ENCODE measurements at places on chromosomes 3 and 15. TPM values are rescaled to one million over a fixed set of nuclear protein-coding genes. Genes with fewer than 3 reads are reported as not detected.

DNA sequence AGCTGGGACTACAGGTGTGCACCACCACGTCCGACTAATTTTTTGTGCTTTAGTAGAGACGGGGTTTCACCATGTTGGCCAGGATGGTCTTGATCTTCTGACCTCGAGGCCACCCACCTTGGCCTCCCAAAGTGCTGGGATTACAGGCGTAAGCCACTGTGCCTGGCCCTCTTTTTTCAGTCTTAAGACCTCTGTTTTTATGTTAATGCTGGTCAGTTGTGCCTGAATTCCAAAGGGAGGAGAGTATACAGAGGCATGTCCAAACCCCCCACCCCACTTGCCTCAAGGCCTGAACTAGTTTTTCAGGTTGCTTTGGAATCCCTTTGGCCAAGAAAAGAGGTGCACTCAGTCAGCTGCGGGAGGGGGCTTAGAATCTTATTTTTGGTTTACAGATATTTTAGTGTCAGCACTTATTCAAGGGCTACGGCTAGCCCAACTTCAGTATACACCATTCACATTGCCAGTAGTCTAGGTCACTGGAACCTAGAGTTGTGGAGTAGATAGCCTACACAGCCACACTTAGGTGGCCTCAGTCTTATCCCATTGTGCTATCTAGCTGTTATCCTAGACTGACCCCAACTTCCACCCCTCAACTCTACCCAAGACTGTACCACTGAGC, 128.0 kb upstream of the TPM1 start:
- DNase-seq = no peak

DNA sequence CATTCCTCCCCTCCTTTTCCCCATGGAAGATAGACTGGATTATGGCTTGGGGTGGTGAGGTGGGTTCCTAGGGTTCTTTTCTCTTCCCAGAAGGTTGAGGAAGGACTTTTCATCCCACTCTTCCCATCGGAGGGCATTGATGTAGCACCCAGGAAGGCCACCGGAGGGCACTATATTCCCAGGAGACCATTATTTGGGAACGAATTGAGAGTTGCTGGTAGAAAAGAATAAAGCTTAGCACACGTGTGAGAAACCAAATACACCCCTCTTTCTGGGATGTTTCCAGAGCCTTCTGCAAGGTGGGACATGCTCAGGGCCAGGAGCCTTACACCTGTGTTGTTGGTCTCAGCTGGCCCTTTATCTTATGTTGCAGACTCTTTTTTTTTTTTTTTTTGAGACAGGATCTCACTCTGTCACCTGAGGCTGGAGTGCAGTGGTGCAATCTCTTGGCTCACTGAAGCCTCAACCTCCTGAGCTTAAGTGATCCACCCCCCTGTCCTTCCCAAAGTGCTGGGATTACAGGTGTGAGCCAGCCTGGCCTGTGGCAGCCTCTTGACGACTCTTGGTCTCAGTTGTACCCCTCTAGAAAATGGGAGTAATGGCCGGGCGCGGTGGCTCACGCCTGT, 6.3 kb upstream of the CDC25A start:
- peak; percentile 52 for DNase-seq

- no peak for DNase-seq
Measured at GRCh38 chr15:95996494-95996893, 334.0 kb upstream of the NR2F2 start.

GRCh38 chr15:23860290-23861245, 173.5 kb upstream of the NDN start:
- DNase-seq = no peak

- peak; percentile 86 for DNase-seq
Measured at GRCh38 chr3:157436583-157437291, at the start of gene PTX3. PTX3 (plus strand) TSS chr3:157436850; CDS start chr3:157436934, 84 bp downstream.

DNA sequence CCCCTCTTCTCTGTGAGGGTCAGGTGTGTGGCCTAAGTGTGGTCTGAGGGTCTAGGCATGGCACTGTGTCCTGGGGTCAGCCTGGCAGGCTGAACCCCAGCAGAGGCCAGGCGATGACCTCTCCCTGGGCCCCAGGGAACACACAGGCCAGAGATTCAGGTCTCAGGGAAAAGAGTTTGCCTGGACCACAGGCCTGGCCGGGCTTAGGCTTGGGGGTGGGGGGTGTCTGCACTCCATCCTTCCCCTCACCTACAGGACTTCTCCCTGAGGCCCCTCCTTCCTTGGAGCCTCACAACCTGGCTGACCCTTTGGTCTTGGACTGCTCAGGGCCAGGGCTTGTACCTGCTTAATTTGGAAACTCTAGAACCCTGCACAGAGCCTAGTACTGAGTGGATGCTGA, 21.8 kb downstream of the RASGRF1 start:
- no peak for DNase-seq

DNA sequence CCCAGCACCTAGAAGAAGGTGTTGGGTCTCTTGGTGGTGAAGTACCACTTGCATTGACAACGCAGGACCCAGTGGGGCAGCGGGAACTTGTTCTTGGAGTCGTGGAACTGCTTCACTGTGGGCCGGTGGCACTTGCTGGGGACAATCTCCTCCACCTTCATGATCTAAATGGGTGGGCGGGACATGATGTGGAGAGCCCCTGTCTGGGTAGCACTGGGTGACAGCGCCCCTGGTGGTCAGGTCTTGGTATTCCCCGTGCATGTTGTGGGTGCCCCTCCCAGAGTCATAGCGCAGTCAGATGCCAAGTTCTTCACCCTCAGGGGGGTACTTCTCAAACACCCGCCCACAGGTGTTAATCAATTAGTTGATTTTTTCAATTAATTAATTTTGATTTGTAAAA, 60.2 kb downstream of the AGBL1 start:
- no peak for DNase-seq

- no peak for DNase-seq
Measured at GRCh38 chr15:32096916-32097617, 66.8 kb downstream of the CHRNA7 start.

The MTFMT gene
- total RNA-seq = 9.6 TPM

The CRABP1 gene
- not detected for total RNA-seq

The OR5K4 gene
- total RNA-seq = not detected

The GPR87 gene
- total RNA-seq = not detected

The TIMP4 gene
- 0.40 TPM for total RNA-seq
